ENCODE measurements at places on chromosomes 16 and 17. TPM values are rescaled to one million over a fixed set of nuclear protein-coding genes. Genes with fewer than 3 reads are reported as not detected.

CMTM2 gene
- not detected for total RNA-seq

HLF gene
- total RNA-seq: 0.24 TPM

CCL22 gene
- 0.29 TPM for total RNA-seq

SLC35G6 gene
- not detected for total RNA-seq

MEOX1 gene
- total RNA-seq: not detected

CD300H gene
- total RNA-seq: not detected

HCFC1R1 gene
- total RNA-seq: 29.0 TPM

RUNDC3A gene
- total RNA-seq: not detected

CCL1 gene
- total RNA-seq: not detected

KRT27 gene
- not detected for total RNA-seq

TP53TG3 gene
- total RNA-seq: 2.8 TPM

CHRNE gene
- not detected for total RNA-seq

SMTNL2 gene
- not detected for total RNA-seq

CISD3 gene
- 60.7 TPM for total RNA-seq

CLEC18A gene
- 0.27 TPM for total RNA-seq

MT3 gene
- not detected for total RNA-seq

IL34 gene
- 0.25 TPM for total RNA-seq

GLP2R gene
- total RNA-seq: not detected

CACNA1G gene
- total RNA-seq: not detected

CHAD gene
- not detected for total RNA-seq

RBFOX1 gene
- not detected for total RNA-seq

CARD14 gene
- not detected for total RNA-seq

AXIN2 gene
- 2.4 TPM for total RNA-seq

KRT39 gene
- total RNA-seq: not detected

SLC16A11 gene
- total RNA-seq: not detected

ZFP1 gene
- 14.7 TPM for total RNA-seq

FBXW10 gene
- not detected for total RNA-seq

SCPEP1 gene
- 8.1 TPM for total RNA-seq

CCL11 gene
- total RNA-seq: not detected

Data from K562 (cell line).